Neuronal stem cell (in vitro differentiated cells): ENCODE measurements at places on chromosomes 2 and 18.

- no peak for DNase-seq
- no peak overlapping the region for H3K27ac ChIP-seq
- H3K27me3 ChIP-seq: no peaks in the 10 kb centered on the region
- no peaks in the 10 kb centered on the region for H3K4me1 ChIP-seq
These were observed 2.6 kb upstream of the CATIP start for GRCh38 chr2:218354045-218354444.

DNA sequence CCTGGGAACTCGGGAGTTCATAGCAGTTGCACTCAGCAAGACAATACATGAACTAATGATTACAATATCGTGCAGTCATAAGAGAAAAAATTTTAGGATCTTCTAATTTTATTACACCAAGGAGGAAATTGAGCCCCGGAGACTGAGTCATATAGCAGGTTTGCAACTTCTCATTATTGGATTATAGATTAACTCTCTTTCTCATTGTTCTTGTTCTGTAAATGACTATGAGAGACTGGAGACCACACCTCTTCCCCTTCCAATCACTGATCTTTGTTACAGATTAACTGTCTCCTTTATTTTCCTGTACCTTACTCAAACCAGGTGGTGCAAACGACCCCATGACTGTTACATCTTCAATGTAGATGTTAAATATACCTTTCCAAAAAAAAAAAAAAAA is 435.8 kb upstream of the DDX18 start:
- no peaks in the 10 kb centered on the region for H3K27me3 ChIP-seq
- no peaks in the 10 kb centered on the region for H3K4me1 ChIP-seq
- H3K4me3 ChIP-seq: no peak overlapping the region
- DNase-seq: no peak
- H3K27ac ChIP-seq: no peak overlapping the region
- H3K36me3 ChIP-seq: no peaks in the 10 kb centered on the region

- no peak overlapping the region for H3K4me3 ChIP-seq
- no peaks in the 10 kb centered on the region for H3K4me1 ChIP-seq
- no peak overlapping the region for H3K27ac ChIP-seq
- no peaks in the 10 kb centered on the region for H3K27me3 ChIP-seq
These were observed 130.6 kb upstream of the UBE2E3 start for GRCh38 chr2:180849851-180850250.

DNA sequence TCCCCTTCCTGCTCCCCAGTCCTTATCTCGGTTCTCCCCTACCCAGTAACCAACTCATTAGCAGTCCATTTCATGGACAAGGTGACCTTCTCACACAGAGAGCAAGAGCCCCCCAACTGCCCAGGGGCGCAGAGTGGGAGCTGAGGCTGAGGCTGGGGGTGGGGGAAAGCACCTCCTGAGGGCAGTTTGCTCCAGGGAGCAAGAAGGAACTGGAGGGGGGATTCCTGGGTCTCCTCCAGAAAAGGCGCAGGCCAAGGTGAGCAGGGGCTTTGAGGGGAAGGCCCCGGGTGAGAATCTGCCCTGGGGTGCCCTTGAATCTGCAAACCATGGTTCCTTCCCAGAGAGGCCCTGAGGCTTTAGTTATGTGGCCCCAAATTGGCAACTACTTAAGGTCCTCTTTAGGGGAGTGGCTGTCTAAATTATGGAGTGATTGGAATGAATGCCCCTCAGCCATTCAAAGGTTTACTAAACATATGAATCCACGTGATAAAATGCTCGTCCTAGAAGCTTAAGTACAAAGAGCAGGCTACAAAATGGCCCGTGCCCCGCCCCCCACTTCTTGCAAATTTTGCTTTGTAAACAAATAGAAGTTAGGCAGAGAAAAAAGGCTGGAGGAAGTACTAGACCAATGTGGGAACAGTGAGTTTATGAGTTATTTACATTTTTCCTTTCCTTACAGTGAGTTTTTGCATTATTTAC is 123.5 kb upstream of the HS6ST1 start:
- H3K4me1 ChIP-seq: peaks cover 9% of the 10 kb centered on the region
- H3K27ac ChIP-seq: no peak overlapping the region
- no peaks in the 10 kb centered on the region for H3K27me3 ChIP-seq
- H3K4me3 ChIP-seq: no peak overlapping the region

GRCh38 chr18:70454704-70455322 is 166.0 kb downstream of the SOCS6 start:
- H3K4me3 ChIP-seq: no peak overlapping the region
- H3K36me3 ChIP-seq: no peaks in the 10 kb centered on the region
- no peaks in the 10 kb centered on the region for H3K27me3 ChIP-seq
- no peak overlapping the region for H3K27ac ChIP-seq
- peak; percentile 64 for DNase-seq

DNA sequence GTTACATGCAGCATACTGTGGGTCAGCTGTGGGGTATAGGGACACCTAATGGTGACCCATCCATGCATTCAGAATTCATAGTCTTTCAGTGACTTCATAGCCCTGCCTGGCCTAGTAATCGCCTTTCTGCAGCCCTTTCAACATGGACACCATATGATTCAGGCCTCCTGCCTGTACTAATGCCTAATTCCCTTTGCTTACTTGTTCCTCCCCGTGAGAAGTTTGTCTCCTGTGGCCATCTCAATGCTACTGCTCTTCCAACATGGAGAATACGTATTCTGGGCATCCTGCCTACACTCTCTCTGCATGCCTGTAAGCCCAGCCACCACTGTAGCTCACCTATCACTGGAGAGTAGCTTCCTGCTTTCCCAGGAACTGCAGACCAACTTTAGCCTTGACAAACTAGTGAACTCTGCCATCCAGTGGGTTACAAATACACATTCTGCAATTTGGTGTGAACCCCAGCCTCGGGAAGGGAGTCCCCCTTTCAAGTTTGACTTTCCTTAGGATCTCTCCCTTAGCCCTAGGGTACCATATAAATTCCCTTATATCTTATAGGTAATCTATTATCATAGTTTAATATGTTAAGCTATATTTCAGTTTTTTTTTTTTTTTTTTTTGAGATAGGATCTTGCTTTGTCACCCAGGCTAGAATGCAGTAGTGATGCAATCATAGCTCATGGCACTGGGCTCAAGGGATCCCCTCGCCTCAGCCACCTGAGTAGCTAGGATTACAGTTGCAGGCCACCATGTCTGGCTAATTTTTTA is 22.3 kb downstream of the M1AP start:
- H3K27ac ChIP-seq: no peak overlapping the region
- H3K4me1 ChIP-seq: no peaks in the 10 kb centered on the region
- no peaks in the 10 kb centered on the region for H3K27me3 ChIP-seq
- H3K36me3 ChIP-seq: no peaks in the 10 kb centered on the region
- no peak overlapping the region for H3K4me3 ChIP-seq
- DNase-seq: no peak

DNA sequence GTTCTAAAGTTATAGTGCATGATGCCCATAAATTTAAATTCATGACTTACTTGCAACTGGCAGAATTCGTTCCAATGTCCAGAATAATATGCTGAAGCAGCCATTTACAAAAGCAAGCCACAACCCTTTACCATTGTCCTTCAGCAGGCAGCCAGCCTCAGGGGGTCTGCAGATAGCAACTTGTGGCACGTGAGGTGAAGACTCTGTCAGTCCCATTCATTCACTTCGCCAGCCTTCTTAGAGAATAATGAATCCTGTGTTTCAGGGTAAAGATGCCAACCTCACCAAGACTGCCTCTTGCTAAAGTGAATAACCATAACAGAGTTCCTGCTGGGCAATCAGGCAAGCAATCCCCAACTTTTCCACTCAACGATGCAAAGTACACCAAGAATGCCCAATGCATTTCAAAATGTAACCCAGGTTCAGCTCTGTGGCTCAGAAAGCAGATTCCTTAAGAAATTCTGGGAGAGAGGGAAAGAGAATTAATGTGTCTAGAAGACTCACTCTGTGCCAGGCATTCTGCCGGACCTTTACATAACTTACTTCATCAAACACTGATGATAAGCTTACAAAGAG is 315.4 kb downstream of the NCKAP5 start:
- DNase-seq: no peak
- H3K4me3 ChIP-seq: no peak overlapping the region
- H3K27ac ChIP-seq: no peak overlapping the region
- H3K4me1 ChIP-seq: peaks cover 8% of the 10 kb centered on the region
- peaks cover 37% of the 10 kb centered on the region for H3K36me3 ChIP-seq
